GM04503 (cell line): ENCODE measurements at places on chromosomes 6 and 20.

DNA sequence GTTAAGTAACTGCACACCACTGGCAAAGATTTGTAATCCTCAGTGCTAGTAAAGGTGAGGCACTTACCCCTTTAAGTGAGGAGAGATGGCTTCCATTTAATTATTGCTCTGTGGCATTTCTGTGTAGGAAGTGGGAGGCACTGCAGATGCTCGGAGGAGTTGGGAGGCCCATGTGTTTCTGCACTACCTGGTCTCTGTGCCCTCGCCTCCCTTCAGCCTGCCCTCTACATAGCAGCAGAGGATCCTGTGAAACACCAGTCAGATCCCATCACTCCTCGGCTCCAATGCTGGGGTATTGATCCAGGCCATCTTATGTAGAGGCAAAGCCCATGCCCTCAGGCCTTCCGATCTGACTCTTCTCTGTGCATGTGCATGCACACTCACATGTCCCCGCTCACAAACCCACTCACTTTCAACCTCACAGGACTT, 67.0 kb downstream of the SLX4IP start:
- no peak for DNase-seq

DNA sequence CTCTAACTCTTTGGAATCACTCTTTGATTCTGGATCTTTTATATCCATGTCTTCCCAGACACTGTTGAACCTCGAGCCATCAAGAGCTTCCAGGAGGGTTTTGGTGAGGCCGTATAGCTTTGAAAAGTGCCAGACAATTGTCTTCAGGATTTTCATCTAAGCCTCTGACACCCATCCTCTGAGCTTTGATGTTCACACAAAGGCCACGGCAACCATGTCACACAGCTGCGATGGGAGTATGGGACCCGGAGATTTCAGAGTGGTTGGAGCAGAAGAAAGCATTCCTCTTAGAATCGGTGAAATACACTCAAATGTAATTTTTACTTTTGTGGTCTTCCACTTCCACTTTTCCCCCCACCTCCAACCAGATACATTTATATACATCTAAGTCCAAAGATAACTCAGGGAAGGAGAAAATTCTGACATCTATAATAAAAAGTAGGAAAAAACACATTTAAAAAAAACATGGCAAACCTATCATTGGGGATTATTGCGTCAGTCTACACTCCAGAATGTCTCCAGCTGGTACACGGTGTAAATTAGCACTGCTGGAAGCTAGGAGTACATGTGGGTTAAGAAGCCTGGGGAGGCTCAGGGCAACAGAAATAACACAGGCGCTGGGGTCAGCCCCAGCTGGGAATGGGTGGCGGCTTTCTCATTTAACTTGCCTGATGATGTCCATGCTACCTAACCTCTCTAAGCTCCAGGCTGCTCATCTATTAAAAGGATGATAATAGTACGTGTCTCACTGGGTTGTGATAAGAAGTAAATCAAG, 92.7 kb downstream of the LY86 start:
- DNase-seq, result no peak

GRCh38 chr20:20894753-20895152, 182.3 kb upstream of the RALGAPA2 start:
- no peak for DNase-seq

DNA sequence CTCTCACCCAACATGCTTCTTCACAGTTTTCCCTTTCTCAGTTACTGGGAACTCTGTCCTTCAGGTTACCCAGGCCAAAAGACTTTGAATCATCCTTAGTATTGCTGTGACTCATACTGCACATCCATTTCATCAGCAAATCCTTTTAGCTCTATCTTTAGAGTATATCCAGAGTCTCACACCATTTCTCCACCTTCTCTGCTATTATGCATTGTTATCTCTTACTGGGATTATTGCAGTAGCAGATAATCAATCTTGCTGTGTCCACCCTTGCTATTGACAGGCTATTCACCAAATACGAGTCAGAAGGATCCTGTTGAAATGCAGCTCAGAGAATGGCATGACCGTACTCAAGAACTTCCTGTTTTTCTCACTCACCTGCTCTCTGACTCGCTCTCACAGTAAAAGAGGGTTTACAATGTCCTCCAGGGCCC, 57.3 kb downstream of the BCKDHB start:
- peak; percentile 65 for DNase-seq

DNA sequence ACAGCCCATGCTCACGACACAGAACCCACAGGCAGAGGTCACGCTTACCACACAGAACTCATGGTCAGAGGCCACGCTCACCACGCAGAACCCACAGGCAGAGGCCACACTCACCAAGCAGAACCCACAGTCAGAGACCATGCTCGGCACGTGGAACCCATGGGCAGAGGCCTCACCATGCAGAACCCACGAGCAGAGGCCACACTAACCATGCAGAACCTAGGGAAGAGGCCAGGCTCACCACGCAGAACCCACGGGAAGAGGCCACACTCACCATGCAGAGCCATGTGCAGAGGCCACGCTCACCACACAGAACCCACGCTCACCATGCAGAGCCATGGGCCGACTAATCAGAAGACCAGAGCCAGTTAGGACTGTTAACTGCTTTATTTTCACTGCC, 203.2 kb upstream of the THBS2 start:
- DNase-seq, result no peak

DNA sequence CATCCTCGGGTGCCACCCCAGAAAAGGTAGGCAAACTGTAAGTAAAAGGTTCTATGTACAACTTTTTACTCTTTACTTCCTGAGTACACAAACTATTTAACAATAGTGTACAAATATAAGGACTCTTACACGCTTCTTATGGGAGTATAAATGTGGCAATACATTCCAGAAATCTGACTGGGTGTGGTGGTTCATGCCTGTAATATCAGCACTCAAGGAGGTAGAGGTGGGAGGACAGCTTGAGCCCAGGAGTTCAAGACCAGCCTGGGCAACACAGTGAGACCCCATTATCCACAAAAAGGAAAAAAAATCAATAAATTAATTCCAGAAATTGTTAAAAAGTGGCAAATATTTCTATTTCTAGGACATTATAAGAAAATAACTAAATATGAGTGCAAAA, 48.9 kb downstream of the PIGU start:
- DNase-seq, result no peak
